Fibroblast of skin of abdomen (primary cell): ENCODE measurements at places on chromosomes 2 and 18.

- no peak for DNase-seq
Observed at GRCh38 chr18:27447451-27447881, 262.4 kb upstream of the CHST9 start.

- DNase-seq = peak; percentile 69
Observed at GRCh38 chr2:96260387-96261260, 5.2 kb downstream of the TMEM127 start.

DNA sequence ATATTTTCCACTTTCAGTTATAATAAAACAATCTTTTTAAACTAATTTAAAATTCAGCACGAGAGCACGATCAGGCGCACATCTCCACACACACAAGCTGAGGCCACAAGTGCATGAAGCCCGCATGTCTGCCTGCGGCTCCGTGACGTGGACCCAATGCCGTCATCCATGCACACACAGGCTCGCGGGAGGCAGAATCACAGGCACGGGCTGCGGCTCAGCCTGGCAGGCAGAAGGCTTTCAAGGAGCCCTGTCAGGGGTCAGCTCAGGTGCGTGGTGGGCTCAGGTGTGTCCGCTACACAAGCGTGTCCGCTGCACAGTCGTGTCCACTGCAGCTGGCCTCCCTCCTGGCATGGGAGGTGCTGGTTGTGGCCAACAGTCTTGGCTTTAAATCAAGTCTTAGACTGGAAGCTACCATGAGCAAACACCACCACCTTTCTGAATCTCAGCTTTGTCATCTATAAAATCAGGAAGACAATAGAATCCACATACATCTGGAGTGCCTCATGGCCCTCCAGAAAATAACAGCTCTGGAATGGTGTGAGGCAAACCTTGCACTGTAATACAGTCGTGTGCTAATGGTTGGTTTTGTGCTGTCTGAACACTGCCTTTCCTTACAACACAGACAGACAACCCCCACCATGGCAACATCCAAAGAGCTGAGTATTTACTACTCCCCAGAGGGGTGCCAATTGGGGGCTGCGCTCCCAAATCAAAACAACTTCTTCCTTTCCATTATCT, 210.1 kb downstream of the NDUFA10 start:
- no peak for DNase-seq

DNA sequence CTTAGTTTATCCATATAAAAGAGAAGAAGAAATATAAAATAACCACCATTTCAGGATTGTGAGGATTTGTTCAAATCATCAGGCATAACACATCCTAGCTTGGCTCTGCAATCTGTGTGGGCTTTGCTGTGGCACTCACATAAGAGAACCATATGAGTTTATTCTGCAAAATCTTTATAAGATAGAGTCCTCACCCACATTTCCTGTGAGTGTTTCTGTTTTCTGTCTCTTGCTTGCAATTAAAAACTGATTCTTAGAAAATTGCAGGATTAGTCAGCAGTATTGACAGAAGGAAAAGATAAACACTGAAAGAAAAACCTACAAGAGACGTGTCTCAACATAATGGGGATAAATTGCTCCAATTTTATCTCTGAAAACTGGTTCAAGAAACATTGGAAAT, 258.5 kb downstream of the RND3 start:
- peak; percentile 13 for DNase-seq

DNA sequence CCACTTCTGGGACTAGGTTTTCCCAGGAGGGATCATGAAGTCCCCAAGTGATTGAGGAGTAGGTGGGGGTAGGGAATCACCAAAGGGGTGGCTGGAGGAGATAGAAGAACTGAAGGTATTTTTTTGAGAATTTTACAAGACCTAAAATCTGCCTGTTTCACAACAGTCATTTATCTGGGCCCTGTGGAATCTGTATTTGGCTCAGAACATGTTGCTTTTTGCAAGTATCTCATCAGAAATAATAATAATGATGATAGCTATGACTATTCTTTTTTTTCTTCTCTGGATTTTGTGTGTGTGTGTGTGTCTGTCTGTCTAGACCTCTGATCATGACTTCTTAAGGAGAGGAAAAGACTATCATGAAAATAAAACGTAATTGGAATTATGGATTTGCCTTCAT, 13.9 kb downstream of the STON1 start:
- DNase-seq = no peak

DNA sequence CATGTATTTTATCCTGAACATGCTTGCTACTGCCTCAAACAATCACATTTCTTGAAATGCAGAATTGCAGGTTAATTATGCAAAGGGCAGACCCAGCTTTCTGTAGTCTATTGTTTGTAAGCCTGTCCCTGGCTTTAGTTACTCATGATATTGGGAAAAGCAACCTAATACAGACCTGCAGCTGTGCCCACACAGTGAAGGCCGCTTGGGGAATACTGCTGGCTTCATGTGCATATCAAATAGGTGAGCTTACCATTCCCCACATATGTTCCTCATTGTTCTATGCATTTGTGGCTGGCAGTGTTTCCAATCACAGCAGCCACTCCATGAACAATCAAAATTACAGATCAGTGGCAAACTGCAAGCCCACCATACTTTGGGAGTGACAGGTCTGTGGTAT, 186.3 kb downstream of the TMEM163 start:
- DNase-seq = no peak

GRCh38 chr2:237432484-237433092, 18.6 kb upstream of the COL6A3 start:
- DNase-seq = peak; percentile 93

DNA sequence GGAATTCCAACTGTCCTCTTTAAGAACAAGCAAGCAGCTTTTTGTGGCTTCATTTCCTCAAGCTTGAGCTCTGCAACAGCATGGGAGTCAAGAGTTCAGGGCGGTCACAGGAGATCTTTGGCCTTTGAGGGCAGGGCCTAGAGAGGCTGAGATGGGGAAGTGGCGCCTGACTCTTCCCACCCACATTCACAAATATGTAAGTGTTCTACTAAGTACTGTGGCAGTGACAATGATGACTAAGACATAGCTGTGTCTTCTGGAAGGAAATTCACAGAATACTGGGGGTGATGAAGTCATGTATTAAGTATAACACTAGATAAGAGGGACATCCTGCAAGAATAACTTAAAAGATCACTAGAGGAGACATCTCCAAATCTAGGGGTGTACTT, 15.0 kb downstream of the RND3 start:
- peak; percentile 76 for DNase-seq

GRCh38 chr2:168145011-168145410, 102.4 kb downstream of the STK39 start:
- no peak for DNase-seq

DNA sequence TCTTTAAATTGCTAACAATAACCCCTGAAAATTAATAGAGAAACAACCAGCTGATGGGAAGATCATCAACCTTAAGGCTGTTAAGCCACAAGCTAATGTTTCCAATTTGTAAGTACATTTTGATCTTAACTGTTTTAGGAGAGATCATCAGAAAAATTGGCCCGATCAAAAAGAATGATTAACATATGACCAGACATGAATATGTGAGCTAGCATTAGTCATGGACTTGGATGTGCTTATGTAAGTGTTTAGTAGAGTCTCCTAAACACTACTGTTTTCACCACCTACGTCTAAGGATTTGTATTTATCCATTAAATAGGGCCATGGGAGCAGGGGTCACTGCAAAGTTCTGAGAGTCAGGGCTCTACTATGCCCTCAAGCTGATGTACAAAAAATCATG, 4.3 kb downstream of the LMAN1 start:
- DNase-seq = no peak

GRCh38 chr18:72868585-72869225, 918 bp upstream of the NETO1 start:
- no peak for DNase-seq

GRCh38 chr18:54551590-54551989, 39.5 kb upstream of the DYNAP start:
- DNase-seq = no peak

- DNase-seq = no peak
Observed at GRCh38 chr2:226461981-226462380, 337.6 kb downstream of the IRS1 start.

DNA sequence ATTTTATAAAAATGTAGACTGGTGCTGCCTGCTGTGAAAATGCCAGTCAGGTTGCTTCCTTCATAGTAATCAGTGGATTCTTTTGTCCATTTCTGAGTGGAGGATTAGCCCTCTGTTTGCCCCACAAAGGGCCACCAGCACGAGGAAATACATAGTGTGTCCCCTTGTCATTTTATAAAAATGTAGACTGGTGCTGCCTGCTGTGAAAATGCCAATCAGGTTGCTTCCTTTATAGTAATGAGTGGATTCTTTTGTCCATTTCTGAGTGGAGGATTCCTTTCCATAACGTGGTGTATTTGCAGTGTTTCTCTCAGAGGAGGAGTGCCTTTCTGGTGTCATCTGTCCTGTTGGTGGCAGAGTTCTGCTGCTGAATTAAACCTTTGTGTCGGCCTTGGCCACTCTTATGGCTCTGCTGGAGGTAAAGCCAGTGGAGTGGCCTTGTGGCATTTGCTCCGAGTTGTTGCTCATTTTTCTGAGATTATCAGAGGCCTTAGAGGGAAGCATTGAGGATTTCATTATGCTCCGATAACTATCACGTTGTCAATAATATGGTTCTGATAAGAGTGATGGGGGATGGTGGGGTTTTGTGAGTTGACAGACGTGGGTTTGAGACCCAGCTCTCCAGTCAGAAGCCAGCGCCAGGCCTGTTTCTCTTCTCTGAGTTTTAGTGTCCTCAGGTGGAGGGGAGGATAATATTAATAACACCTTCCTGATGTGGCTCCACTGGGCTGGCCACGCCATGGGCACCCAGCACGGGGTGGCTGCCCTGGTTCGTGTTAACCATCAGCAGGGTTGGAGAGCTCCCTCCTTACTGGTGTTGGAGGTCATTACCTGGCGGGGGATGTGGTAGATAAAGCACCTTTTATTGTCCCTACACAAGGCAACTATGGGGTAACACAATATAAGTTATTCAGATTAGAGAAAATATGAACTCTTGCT, 96.6 kb downstream of the NEDD4L start:
- no peak for DNase-seq

- DNase-seq = peak; percentile 44
Observed at GRCh38 chr18:47772374-47773248, 157.8 kb downstream of the SMAD2 start.

DNA sequence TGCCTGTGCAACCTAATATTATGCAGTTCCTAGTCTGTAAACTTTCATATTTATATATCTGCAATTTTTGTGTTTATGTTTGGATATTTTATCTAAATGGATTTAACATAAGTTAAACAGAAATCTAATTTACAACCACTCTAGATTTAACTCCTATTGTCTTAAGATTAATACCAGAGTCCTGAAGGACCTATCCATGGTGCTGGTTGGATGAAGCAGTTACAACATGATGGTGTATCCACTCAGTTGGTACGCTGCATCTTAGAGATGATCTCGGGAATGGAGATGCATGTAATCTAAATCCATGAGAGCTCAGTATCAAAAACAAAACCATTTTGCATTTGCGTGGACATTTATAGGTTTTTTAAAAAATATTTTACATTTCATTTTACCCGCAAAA, 745.9 kb upstream of the SLC8A1 start:
- peak; percentile 3 for DNase-seq

- no peak for DNase-seq
Observed at GRCh38 chr2:140067661-140068060, 1287.5 kb upstream of the NXPH2 start.
